EL (cell line): ENCODE measurements at places on chromosomes 1 and 21.
A peak's percentile ranks its signal among the peaks of the same experiment; 100 is the strongest.

GRCh38 chr1:33338440-33339211, 17.7 kb upstream of the A3GALT2 start:
- DNase-seq: peak; percentile 69

- DNase-seq: peak; percentile 31
Observed at GRCh38 chr1:119330466-119331189, 38.0 kb upstream of the HAO2 start.

- DNase-seq: no peak
Observed at GRCh38 chr21:18245464-18245967, 883 bp downstream of the CHODL start.

- no peak for DNase-seq
Observed at GRCh38 chr1:6140413-6140812, 39.7 kb downstream of the CHD5 start.

GRCh38 chr1:160544647-160545046, 21.6 kb upstream of the SLAMF6 start:
- DNase-seq: peak; percentile 17

GRCh38 chr21:29349702-29350101, 51.0 kb downstream of the BACH1 start:
- DNase-seq: no peak

DNA sequence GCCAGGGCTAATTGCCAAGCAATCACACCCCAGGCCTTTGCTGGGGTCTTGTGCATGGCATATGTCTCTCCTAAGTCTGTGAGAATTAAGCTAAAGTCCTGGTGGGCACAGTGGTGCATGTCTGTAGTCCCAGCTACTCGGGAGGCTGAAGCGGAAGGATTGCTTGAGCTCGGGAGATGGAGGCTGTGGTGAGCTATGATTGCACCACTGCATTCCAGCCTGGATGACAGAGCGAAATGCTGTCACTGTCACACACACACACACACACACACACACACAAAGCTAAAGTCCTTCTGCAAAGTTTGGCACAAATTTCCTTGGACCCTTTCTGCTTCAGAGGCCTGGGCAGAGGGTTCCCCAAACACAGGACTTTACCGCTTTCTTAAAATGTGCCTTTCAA, 31.3 kb upstream of the DNAJC11 start:
- no peak for DNase-seq

DNA sequence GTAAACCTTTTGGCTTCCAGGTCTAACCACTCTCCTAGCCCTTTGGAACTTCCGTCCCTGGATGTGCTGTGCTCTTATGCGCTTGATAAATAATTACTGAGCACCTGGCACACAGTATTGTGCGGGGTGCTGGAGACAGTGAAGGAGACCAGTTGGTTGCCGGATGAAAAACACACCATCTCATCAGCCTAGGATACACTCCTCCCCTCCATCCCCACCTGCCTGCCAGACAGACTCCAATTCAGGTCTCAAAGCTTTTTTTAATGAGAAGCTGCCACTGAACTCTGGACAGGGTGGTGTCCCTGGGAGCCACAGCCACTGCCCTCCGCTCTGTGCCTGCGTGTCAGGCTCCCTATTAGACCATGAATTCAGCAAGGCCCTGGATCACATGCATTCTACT, 9.2 kb downstream of the GNB1 start:
- no peak for DNase-seq
